H9 (cell line): ENCODE measurements at places on chromosomes 3 and 15. TPM values are rescaled to one million over a fixed set of nuclear protein-coding genes. Genes with fewer than 3 reads are reported as not detected.
A peak's percentile ranks its signal among the peaks of the same experiment; 100 is the strongest.

The XPC gene
- 25.6 and 30.3 TPM in 2 replicates for total RNA-seq

DNA sequence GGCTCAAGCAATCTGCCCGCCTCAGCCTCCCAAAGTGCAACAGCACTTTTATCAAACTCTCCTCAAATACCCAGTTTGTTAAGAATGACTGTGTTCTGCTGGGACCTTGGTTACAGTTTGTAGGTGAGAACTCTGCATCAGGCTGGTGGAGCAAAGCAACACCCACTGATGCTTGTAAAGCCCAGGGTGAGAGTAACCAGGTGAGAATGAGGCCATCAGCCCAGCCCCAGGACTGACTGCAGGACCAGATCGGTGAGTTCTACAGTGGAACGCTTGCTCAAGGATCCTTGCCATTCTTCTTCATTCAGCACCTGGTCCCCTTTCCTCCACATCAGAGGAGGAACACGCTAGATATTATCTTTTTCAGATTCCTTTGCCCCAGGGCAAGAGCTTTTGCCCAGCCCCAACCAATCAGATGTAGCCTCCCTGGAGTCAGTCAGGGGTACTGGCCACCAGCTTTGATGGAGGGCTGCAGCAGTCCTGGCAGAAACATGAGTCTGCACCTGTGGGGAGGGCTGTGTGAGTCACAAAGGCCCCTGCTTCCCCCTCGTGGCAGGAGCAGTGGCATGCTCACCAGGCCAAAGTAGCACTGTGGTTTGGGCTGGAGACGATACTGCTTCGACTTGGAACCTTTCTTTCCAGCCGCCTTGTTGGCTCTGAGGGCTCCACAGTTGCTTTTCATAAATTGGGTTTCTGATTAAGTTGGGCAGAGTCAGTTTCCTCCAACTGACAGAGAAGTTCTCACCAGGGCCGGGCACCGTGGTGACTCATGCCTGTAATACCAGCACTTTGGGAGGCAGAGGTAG, 3.5 kb upstream of the SHISA5 start:
- H3K27ac ChIP-seq = no peak overlapping the region
- H3K36me3 ChIP-seq = no peaks in the 10 kb centered on the region
- DNase-seq = peak; percentile 95
- H3K4me3 ChIP-seq = no peak overlapping the region
- no peaks in the 10 kb centered on the region for H3K27me3 ChIP-seq

- no peaks in the 10 kb centered on the region for H3K27me3 ChIP-seq
- H3K36me3 ChIP-seq = no peaks in the 10 kb centered on the region
- DNase-seq = no peak
- H3K4me1 ChIP-seq = no peaks in the 10 kb centered on the region
Measured at GRCh38 chr3:152293347-152294006, 24.7 kb downstream of the MBNL1 start.

DNA sequence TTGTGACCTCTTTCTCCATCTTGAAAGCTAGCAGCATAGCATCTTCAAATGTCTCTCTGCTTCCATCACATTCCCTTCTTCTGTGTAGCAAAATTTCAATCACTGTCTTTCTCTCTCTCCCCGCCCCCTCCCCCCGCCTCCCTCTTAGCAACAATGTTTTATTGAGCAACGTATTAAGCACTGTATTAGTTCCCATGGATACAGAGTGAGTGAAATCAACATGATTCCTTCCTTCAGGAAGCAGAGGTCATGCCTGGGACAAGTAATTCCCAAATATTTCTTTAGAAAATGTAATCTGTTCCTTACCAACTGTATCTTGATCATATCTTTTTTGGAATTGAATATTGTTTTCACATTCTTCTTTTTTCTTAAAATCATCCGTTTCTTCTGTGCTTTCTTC, 373.7 kb upstream of the NECTIN3 start:
- no peaks in the 10 kb centered on the region for H3K4me1 ChIP-seq
- no peak overlapping the region for H3K27ac ChIP-seq
- H3K27me3 ChIP-seq = no peaks in the 10 kb centered on the region
- no peak overlapping the region for H3K4me3 ChIP-seq
- DNase-seq = no peak

DNA sequence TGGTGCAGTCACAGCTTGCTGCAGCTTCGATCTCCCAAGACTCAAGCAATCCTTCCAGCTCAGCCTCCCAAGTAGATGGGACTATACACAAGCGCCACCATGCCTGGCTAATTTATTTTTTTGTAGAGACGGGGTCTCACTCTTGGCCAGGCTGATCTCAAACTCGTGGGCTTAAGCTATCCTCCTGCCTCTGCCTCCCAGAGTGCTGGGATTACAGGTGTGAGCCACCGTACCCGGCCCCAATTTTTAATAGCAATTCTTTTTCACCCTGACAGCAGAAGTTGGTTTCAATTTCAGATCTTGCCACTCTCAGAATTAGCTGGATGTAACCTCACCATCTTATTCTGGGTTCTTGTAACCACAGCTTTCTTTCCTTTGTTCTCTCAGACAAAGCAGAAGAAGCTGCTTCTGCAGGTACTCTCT, 64.8 kb downstream of the TRIM71 start:
- no peak for DNase-seq
- peaks cover 85% of the 10 kb centered on the region for H3K36me3 ChIP-seq
- H3K27ac ChIP-seq = no peak overlapping the region
- H3K4me1 ChIP-seq = no peaks in the 10 kb centered on the region; the same call in 1 of the 2 replicates
- no peak overlapping the region for H3K4me3 ChIP-seq

- H3K4me1 ChIP-seq = no peaks in the 10 kb centered on the region
- no peak overlapping the region for H3K4me3 ChIP-seq
- H3K27ac ChIP-seq = no peak overlapping the region
- H3K36me3 ChIP-seq = no peaks in the 10 kb centered on the region; the same call in 2 of the 3 replicates
Measured at GRCh38 chr15:83739629-83740028, 85.7 kb downstream of the ADAMTSL3 start.

The NANOGP8 gene
- 88.4 and 91.5 TPM in 2 replicates for total RNA-seq

The MASP1 gene
- total RNA-seq = 1.0 and 1.1 TPM in 2 replicates

DNA sequence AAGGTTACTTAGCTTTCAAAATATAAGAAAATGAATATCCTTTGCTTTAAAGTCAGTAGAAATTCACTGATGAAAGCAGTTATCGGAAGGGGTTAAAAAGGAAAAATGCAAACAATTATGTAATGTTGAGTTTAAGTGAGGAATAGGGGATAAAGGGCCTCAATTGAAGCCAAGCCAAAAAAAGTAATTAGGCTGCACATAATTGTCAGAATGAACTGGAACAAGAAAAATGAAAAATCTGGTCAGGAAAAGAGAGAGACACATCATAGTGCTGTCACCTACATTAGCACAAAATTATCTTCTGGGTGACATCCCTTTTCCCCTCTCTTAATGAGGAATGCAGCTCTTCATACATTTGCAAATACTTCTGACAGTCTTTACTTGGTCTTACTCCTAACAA, 48.8 kb upstream of the PIK3R4 start:
- no peak for DNase-seq
- H3K27ac ChIP-seq = no peak overlapping the region
- H3K36me3 ChIP-seq = no peaks in the 10 kb centered on the region
- H3K4me3 ChIP-seq = no peak overlapping the region
- no peaks in the 10 kb centered on the region for H3K27me3 ChIP-seq

DNA sequence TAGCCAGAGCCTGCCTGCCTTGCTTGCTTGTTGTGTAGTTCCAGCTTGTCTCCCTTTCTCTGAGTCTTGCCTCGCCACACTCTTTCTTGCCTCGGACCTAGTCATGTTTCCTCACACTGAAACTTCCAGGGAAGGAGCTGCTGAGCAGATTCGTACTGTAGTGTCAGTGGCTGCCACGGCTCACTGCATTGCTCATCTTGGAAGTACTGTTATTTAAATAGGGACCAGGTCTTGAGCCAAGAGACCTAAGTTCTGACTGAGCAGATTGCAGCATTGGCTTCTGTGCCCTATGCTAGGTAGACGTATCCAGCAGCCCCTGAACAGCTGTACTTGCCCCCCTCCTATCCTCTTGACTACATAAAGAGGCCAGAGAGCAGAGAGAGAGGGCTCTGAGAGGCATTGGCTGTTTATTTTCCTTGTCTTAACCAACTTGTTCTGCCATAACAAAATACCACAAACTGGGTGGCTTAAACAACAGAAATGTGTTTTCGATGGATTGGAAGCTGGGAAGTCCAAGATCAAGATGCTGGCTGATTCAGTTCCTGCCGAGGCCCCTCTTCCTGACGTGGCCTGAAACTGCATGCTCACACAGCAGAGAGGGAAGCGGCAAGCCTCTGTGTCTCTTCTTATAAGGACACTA, 5.8 kb upstream of the RARRES1 start:
- no peaks in the 10 kb centered on the region for H3K27me3 ChIP-seq
- no peak for DNase-seq
- H3K27ac ChIP-seq = no peak overlapping the region
- H3K4me3 ChIP-seq = no peak overlapping the region

DNA sequence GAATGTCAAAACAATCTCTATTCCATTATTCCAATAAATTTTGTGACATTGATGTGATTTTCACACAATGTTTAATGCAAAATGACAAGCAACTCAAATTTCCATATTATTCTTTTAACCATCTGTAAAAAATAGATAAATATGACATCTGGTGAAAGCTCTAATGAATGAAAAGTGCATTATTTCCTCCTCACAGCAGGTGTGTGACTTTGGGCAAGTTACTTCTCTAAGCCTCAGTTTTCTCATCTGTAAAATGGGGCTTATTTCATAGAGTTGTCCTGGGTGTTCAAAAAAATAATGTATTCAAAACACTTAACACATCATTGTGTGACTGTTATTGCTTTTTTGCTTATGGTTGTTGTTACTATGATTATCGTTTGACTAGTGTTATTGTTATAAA, 70.4 kb downstream of the THBS1 start:
- no peaks in the 10 kb centered on the region for H3K27me3 ChIP-seq
- DNase-seq = no peak
- H3K27ac ChIP-seq = no peak overlapping the region
- H3K36me3 ChIP-seq = no peaks in the 10 kb centered on the region

- no peaks in the 10 kb centered on the region for H3K27me3 ChIP-seq
- H3K4me3 ChIP-seq = no peak overlapping the region
- no peak for DNase-seq
- H3K36me3 ChIP-seq = no peaks in the 10 kb centered on the region
- H3K27ac ChIP-seq = no peak overlapping the region
Measured at GRCh38 chr3:109930582-109930981, 593.2 kb upstream of the DPPA4 start.

GRCh38 chr3:120637851-120638559, 41.9 kb downstream of the NDUFB4 start:
- H3K4me3 ChIP-seq = no peak overlapping the region
- no peaks in the 10 kb centered on the region for H3K27me3 ChIP-seq
- H3K27ac ChIP-seq = no peak overlapping the region
- H3K4me1 ChIP-seq = no peaks in the 10 kb centered on the region
- no peak for DNase-seq

DNA sequence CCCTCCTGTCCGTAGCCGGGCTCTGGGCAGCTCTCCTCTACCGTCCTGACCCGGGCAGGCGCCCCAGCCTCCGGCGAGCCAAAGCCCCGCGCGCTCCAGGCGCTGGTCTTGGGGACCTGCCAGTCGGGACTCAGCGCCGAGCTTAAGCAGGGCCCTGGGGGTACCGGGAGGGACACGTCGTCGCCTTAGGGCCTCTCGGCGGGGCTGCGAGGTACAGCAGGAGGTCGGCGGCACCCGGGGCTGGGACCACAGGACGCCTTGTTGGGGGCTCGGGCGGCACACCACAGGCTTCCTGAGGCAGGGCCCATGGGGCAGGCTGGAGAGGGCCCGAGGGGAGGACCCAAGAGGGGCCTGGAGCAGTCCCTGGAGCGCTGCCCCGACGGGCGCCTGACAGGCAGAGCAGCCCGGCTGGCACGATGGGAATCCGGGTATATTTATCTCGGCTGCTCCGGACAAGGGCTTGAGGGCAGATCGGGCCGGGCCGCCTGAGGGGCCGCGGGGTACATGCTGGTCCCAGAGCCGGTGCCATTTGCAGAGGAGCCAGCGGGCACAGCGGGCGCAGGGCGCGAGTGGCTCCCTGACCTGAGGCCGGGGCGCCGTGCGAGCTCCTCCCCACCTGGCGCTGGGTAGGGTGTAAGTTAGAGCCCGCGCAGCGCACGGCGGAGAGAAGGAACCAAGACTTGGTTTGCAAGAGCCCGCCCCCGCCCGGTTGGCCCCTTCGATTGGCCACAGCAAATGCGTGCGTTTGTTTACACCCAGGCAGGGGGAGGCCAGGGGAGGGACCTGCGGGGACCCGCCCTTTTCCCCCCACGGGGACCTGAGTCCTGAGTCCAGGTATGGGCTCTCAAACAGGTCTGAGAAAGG, 574 bp downstream of the SLC38A3 start:
- DNase-seq = peak; percentile 86
- H3K27me3 ChIP-seq = peaks cover 7% of the 10 kb centered on the region; the same call in 1 of the 2 replicates
- H3K36me3 ChIP-seq = no peaks in the 10 kb centered on the region
- H3K4me3 ChIP-seq = peak overlapping the region; percentile 57
- no peak overlapping the region for H3K27ac ChIP-seq

DNA sequence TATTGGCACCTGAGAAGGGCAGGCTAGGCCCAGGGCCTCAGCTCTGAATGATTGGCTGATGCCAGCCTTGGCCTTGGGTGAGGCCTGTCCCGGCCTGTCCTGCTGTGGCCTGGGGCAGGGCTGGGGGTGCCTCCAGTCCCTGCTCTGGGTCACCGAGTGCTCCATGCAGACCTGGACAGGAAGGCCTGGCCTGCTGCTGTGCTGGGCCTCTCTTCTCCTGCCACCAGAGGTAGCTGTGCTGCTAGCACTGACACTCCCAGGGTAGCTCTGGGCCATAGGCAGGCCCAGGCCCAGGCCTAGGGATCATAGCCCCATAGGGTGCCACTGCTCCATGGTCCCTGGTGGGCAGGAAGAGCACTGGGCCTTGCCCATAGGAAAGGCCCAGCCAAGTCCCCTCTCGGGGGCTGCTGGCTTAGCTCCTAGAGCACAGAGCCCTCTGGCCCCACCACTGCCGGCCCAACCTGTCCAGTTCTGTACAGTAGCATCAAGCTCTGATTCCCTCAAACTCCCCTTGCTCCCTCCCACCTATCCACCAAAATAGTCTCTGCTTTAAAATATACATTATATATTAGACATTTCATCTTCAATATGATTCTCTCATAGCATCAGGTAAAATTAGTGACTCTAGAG, 18.2 kb downstream of the ABTB1 start:
- H3K4me1 ChIP-seq = no peaks in the 10 kb centered on the region; the same call in 1 of the 2 replicates
- H3K27ac ChIP-seq = no peak overlapping the region
- no peaks in the 10 kb centered on the region for H3K36me3 ChIP-seq
- H3K27me3 ChIP-seq = no peaks in the 10 kb centered on the region; the same call in 1 of the 2 replicates
- no peak overlapping the region for H3K4me3 ChIP-seq
- peak; percentile 89 for DNase-seq
